Motor neuron (in vitro differentiated cells): ENCODE measurements at places on chromosomes 3 and 15.
A peak's percentile ranks its signal among the peaks of the same experiment; 100 is the strongest.

GRCh38 chr3:59481776-59482400 is 432.1 kb upstream of the CFAP20DC start:
- ATAC-seq = no peak

- ATAC-seq = peak; percentile 90
Measured at GRCh38 chr3:116770815-116771450, 61.4 kb downstream of the TUSC7 start.

DNA sequence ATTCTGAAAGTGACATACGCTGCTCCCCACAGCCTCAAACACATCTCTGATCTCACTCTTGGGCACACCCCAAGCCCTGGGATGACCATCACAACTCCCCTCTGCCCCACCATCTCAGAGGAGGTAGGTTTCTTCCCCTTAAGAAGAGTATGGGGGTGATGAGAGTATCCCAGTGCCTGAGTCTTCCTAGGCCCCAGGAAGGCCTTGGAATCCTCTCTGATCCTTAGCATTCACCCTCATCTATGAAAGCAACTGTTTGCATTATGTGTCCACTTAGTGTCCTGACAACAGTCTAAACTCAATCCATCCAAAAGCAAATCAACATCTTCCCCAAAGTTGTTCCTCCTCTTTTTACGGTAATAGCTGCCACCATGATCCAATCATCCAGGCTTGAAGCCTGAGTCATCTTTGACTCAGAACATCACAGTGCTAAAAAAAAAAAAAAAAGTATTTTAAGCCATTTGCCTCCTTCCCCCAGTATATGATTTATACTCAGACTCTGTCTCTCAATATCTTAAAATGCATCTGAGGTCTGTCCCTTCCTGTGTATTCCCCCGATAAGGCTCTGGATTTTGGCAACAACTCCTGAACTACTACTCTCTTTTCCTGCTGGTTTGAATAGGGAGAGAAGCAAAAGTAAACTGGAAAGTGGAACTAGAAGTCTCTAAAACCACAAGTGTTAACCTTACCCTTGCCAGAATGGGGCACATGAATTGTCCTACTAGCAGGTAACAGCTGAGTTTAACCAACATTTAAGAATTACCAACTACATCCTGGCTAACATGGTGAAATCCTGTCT is 22.5 kb downstream of the POPDC2 start:
- ATAC-seq = peak; percentile 6

GRCh38 chr3:60657972-60658371 is 593.3 kb downstream of the FHIT start:
- ATAC-seq = no peak

GRCh38 chr15:91865950-91866349 is 12.4 kb downstream of the SLCO3A1 start:
- ATAC-seq = no peak
